ENCODE measurements at places on chromosomes 3 and 15.
A peak's percentile ranks its signal among the peaks of the same experiment; 100 is the strongest.

DNA sequence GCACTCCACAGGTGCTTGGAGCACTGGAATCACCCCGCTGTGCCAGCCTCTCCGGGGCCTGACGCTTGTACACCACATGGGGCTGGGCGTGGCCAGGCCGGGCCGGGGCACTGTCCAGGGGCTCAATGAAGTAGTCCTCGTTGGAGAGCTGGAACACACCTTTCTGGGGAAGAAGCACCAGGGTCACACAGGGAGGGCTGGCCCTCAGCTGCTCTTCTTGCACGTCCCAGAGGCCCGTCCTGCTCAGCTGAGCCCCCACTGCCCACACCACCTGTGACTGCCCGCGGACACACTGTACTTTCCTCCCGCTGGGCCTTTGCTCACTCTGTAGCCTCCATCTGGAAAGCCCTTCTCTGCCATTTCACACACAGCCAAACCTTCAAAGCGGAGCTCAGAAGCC is 13.3 kb downstream of the ADAMTS7 start:
- DNase-seq, result no peak

DNA sequence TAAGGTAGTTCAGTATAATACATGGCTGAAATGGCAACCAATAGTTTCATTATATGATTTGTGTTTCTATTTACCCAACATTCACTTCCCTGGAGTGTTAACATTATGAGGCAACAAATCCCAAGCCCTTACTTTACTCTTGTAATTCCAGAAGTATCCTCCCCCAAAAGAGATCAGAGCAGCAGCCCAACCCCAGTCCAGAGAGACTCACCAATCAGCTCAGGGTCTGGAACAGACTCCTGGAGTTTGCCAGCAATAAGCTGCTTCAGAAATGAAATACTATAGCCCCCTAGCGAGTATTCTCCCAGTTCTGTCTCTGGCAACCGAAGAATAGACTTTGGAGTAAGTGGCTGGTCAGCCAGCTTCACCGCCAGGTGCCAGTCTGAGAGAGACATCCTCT is 2.5 kb downstream of the UBL7 start:
- no peak for DNase-seq

DNA sequence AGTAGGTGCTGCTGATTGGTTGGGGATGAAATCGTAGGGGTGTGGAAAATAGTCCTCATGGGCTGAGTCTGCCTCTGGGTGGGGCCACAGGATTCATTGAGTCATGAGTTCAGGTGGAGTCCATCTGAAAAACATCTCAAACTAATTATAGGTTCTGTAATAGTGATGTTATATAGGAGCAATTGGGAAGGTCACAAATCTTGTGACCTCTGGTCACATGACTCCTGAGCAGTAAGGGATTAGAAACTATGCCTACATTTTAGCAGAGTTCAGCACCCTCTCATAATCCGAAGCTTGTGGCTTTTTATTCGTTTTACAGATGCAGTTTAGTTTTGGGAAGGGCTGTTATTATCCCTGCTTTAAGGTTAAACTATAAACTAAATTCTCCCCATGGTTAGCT is 22.9 kb upstream of the NEDD4 start:
- no peak for DNase-seq

- no peak for DNase-seq
These were observed 2.7 kb upstream of the TMEM87A start for GRCh38 chr15:42275780-42276391.

DNA sequence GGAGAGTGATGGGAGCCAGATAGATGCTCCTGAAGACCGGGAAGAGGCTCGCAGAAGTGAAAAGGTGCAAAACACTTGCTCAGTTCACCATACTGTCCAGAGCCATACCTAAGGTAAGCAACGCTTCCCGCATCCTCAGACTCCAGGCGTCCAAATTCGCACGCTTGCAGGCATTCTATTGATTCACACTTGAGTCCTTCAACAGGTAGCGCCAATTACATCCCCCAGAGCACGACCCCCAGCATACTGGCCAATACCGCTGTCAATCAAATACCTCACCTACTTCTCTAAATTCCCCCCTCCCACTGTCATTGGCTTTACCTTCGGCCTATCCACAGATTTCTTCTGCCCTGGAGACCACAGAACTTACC is 361 bp upstream of the STXBP5L start:
- DNase-seq, result no peak

- no peak for DNase-seq
These were observed 278.9 kb downstream of the KLF13 start for GRCh38 chr15:31605467-31605931.

GRCh38 chr3:186002884-186003472 is 65.2 kb upstream of the TRA2B start:
- DNase-seq, result no peak

DNA sequence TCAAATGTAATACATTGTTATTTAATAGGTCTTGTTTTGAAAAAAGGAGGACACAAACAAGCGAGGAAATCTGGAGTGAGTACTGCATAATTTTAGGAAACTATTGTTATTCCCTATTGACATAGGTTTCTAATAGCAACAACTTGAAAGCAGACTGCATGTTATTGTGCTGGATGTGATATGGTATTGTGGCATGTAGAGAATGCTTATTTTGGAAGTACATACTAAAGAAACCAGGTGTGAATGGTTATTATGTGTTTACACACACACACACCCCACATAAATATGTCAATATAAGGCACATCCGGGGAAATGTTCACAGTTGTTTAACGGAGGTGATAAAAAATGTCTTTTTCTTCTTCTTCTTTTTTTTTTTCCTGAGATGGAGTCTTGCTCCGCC is 5.9 kb upstream of the MORF4L1 start:
- no peak for DNase-seq

- no peak for DNase-seq
These were observed 2.1 kb downstream of the SLCO2A1 start for GRCh38 chr3:134027631-134028030.

- DNase-seq, result no peak
These were observed 407.1 kb downstream of the VPS13C start for GRCh38 chr15:61653110-61653509.

DNA sequence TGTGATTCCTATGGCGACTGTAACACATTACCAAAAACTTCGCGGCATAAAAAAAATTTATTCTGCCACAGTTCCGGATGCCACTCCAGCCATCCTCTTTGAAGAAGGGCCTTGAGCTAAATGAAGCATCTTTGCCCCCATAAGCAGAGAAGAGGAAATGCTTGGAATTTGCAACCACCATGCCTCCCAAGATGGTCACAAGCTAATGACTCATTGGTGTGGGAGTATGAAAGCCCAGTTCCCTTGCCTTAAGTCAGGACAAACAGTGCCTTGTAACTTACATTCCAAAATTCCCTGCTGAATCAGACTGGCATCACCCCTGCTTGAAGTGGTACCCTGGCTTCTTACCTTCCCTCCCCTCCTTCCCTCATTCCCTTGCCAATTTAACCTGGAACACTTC is 1077.4 kb downstream of the EPHA3 start:
- no peak for DNase-seq

DNA sequence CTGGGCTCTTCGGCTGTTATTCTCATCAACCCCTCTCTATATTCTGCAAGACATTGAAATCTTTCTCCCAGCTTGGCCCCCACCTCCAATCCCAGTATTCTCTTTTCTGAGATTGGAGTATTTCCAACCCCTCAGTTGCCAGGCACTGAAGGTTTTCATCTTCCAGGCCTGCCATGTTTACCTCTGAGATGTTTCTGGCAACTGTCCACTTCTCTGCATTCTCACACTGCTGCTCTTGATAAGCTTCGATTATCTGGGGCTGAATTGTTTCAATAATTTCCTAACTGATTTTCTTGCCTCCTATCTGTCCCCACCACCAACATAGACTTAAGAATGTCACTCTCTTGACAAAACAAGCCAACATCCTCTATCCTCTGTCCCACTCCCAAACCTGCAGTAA is 1.4 kb upstream of the GPR156 start:
- DNase-seq, result no peak

GRCh38 chr15:63308947-63309346 is 31.5 kb downstream of the APH1B start:
- DNase-seq, result no peak

GRCh38 chr3:127428344-127428997 is 140.6 kb upstream of the PRR20G start:
- DNase-seq, result peak; percentile 72

DNA sequence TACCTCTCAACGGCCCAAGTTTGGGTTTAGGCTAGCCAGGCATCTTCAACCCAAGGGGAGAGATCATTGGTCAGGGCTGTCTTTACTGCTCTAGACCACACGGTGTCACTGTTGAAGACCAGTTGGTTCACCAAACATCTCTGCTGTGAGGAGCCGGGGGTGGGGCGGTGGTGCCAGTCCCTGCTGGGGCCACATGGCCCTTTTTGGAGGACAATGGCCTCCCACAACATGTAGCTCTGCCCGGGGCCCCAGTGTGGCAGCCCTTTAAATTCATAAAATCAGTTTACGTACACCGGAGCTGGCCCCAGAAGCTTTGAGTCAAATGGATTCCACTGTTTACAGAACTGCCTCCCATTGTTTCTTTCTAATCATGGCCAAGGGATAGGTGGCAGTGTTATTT is 19.1 kb upstream of the TM4SF18 start:
- no peak for DNase-seq

DNA sequence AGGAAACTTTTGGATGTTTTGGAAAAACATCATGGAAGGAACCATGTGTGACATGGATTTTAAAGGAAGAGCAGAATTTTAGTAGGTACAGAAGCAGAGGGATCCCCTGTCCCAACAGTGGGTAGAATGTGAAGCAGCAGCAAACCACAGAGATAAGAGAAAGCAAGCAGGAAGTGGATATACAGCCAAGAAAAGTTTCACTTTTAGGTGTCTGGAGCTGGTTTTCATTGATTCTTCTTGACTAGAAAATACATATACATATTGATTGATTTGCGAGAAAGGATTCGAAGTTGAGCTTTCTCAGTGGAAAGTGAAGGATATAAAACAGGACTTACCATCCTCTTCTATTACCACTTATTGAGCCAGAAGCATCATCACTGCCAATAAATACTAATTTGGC is 133.5 kb downstream of the KCNMB2 start:
- DNase-seq, result no peak

DNA sequence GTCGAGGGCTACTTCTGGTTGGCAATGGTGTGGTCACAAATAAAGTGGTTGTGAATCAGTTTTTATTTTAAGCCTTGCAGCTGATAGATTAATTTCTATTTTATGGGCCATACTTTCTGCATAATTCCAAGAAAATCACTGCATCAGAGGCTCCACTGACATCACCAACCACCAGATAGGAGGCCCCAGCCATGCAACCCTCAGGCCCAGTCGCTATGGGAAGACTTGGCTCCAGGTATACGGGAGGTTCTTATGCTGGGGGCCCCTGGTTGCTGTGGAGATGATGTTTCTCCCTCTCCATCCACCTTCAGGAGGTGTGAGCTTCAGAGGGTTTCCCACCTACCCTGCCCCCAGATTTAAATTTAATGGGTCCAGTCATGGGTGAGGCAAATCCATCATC is 57.4 kb downstream of the ISG20 start:
- DNase-seq, result no peak

DNA sequence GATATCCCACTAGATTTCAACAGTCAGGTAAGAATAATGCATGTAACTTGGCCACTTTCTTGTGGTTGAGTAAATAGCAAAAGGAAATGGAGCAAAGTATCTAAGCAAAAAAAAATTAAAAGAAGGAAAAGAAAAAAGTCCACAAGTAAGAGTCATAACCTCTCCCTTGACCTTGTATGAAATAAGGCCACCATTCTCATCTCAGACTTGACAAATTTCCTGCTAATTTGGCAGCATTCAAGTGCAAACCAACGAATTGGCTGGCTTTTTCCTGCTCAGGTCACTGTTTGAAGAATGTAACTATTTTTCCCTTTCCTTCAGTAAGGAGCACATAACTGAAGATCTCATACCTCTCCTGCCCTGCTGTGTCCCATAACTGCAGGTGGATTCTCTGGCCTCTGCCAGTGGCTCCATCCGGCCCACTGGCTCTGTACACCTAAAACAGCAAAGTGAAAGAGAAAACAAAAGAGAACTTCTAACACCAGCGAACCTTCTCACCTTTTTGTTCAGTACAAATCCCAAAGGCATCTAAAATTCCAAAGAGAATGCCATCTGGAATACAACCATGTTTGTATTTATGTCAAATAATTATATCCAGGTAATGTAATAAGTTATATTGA is 33.4 kb upstream of the RSL24D1 start:
- no peak for DNase-seq

- DNase-seq, result no peak
These were observed 8.3 kb upstream of the TASOR start for GRCh38 chr3:56691165-56692000.

GRCh38 chr15:49697121-49697520 is 76.3 kb downstream of the DTWD1 start:
- no peak for DNase-seq

DNA sequence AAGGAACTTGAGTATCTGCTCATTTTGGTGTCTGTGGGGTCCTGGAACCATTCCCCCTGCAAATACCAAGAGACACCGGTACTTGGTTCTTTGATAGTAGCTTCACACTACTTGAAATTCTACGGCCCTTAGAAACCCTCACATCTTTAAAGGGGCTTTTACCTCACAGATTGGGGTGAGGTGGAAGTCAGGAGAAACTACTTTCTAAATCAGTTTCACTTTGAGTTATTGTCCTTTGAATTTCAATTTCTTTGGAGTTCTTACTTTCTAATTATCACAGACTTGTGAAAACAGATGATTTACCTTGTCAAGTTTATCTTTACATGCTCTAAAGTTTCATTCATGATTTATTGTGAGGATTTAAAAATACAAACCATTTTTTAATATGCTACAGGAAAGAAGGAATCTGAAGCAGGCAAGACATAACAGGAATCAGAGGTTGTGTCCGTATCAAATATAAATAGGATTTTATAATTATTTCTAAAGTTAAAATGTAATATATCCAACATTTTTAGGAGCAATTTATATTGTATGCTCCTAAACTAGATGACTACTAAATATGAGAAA is 98.9 kb downstream of the NEDD4 start:
- no peak for DNase-seq
